GM23248 (cell line): ENCODE measurements at places on chromosomes 2 and 18. TPM values are rescaled to one million over a fixed set of nuclear protein-coding genes. Genes with fewer than 3 reads are reported as not detected.

GRCh38 chr18:13638719-13639595 is 87.4 kb downstream of the FAM210A start:
- no peak for DNase-seq

DNA sequence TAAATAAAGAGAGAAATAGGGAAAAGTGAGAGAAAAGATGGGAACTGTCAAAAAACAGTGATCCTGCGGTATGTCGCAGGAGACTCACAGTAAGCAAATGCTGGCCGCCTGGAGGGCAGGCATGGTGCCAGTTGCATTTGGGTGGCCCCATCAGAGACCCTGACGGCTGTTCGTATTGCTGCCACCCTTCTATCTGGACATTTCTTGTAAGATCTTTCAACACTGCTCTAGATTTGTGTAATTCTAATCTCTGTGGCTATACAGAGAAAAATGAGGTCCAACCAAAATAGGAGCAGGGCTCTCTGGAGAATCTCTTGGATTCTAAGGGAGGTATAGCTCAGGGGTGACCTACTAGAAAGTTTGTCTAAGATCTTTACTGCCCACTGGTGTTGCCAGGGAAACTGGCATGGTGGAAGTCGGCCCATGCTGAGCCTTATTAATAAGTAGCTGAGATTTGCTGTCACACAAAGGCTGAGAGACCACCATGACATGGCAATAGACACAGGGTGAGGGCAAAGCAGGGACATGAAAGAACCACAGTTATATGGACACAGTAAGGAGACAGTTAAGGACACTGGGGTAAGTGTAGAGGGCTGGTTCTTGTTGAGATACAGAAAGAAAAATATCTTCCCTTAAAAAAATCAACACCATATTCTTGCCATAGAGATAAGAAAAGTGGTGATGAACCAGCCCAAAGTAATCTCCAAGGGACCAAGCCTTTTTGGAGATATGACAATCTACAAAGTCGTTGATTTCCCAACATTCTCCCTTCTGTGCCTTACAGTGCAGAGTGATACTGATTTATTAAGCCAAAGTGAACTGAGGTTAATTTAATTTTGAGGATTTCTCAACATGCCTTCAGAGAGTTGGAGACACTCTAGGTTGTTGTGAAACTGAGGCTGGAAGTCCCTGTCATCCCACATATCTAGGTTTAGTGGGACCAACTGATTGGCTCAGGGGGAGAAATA is 26.4 kb upstream of the FZD7 start:
- peak; percentile 12 for DNase-seq

DNA sequence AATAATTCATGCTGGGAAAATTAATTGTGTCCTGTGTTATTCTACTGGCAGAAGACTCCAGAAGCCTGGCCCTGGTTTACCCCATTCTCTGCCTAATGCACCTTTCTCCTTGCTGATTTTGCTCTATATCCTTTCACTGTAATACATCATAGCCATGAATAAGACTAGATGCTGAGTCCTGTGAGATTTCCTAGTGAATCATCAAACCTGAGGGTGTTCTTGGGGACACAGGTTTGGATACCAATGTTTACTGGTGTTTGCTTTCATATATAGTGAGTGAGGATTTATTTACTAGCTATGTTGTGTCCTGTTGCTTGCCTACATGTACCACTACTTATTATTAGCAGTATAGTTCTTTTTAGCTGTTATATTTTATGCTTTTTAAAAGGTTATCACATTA is 6.5 kb downstream of the METTL5 start:
- no peak for DNase-seq

RBMS1 gene
- total RNA-seq, result 91.7 and 99.3 TPM in 2 replicates

DNA sequence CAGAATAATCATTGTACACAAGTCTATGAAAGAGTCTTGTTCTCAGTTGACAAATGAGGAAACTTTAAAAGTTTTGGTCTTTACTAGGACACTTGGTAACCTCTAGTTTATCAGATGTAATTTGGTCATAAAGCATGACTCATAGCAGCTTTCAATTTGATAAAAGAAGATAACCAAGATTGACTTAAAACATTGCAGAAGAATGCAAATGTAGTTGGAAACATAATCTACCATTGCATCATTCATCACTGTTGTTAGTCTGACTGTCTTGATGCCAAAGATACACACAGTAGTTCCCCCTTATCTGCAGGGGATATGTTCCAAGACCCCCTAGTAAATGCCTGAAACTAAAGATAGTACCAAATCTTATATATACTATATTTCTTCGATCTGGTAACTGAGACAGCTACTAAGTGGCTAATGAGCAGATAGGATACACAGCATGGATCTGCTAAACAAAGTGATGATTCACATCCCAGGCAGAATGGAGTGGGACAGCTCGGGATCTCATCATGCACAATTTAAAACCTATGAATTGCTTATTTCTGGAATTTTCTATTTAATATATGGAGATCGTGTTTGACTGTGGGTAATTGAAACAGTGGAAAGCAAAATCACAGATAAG is 131.4 kb upstream of the CCDC68 start:
- DNase-seq, result no peak

GRCh38 chr2:64942693-64943092 is 46.5 kb upstream of the SLC1A4 start:
- no peak for DNase-seq

DNA sequence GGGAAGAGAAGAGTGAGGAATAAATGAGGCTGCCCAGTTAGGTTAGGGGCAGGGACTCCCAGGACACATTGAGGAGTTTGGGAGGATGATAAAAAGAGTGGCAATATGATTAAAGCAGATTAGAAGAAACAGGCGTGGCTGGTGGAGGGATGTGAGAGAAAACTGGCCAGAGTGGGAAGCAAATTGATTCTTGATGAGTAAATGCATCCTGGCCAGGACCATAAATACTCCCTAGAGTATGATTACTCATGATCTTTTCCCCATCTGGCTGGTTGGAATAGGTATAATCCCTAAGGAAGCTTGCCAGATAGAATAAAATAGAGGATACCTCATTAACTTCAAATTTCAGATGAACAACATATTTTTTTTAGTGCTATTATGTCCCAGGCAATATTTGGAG is 21.5 kb upstream of the DAW1 start:
- peak; percentile 87 for DNase-seq

AFF3 gene
- total RNA-seq, result 0.76 and 0.86 TPM in 2 replicates

MOCOS gene
- 23.6 and 26.2 TPM in 2 replicates for total RNA-seq

DSG1 gene
- not detected in 2 replicates for total RNA-seq

DNA sequence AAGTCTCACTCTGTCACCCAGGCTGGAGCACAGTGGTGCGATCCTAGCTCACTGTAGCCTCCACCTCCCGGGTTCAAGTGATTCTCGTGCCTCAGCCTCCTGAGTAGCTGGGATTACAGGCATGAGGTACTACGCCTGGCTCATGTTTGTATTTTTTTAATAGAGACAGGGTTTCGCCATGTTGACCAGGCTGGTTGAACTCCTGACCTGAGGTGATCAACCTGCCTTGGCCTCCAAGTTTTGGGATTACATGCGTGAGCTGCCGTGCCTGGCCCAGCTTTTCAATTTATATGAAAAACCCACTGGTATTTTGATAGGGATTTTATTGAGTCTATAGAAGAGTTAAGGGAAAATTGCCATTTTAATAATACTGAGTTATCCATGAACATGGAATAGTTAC is 63.3 kb downstream of the XRCC5 start:
- DNase-seq, result no peak

DNA sequence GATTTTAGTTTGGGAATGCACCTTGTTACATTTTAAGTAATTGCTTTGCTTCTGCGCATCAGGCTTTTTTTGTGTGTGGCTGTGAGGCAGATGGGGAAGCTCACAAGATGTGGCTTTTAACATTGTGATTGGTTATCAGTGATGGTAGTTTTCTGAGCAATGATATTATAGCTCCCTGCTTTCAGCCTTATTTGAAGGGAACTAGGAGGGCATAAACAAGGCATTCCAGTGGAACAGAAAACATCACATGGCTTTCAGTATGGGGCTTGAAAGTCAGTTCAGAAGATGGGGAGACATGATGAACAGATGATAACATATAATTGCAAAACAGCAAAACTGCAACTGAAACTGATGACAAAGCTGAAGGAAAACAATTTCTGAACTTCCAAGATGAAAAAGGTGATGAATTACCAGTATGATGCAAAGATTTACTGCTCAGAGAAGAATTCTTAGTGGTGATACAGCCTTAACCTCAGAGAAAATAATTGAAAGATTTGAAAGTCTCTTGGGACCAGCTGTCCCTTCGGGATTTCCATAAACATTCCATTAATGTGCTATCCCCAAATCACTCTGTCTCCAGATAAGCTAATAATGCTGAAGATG is 439.7 kb downstream of the RND3 start:
- peak; percentile 16 for DNase-seq
